Esophagus squamous epithelium (tissue), 5 donors: ENCODE measurements at places on chromosomes 3 and 15.

GRCh38 chr15:87944050-87944449 lies 312.5 kb downstream of the NTRK3 start:
- no peak for DNase-seq

DNA sequence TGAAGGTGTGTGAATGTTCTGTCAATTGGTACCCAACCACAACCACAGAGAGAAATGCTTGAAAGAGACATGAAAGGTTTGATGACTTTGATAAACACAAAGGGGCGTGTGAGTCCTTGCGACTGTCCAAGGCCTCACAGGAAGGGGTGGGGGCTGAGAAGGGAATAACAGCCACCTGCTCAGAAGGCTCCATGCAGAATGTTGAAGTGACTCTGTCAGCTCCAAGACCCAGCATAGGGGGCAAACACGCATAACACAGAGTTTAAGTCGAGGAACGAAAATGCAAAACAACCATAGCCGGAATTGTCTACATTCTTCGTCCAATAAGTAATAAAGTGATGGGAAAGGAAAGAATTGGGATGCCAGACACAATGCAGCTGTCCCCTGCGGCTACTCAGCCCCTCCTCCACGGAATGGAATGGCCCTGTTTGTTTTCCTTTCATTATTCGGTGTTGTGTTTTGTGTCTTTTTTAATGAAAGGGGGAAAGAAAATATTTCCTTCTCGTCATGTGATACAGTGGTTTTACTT lies 19.9 kb downstream of the TMEM212 start:
- no peak for DNase-seq

DNA sequence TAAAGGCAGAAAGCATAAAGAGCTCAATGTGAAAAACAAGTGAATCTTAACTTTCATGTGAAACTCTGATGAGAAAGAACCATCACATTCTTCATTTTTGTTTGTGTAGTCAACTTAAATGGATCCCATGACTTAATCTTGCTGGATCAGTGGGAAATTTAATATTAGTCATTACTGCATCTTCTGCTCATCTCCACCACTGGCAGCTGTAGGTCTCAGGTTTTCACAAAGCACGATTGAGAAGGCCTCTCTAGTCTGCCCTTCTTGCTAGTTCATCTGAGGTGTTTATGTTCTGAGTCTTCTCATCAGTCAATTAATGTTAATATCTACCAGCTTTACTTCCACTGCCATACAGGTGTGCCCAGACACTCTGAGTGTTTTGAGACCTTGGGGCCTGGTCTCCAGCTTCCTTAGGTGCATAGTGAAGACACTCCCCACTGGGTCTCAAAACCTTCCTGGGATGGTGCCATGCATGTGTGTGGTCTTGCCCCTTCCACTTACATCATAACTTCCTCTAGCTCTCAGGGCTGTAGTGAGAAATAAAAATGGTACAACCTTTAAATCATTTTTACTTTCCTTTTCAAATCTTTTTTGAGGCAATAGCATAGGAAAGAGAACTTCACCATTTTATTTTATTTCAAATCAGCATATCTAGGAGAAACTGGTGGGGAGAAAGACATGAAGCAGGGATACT lies 421.6 kb upstream of the CBLB start:
- DNase-seq, result no peak

GRCh38 chr15:66293419-66294156 lies at the start of gene DIS3L:
Gene DIS3L, plus strand, starts transcription at chr15:66293568. Its CDS starts 29 bp downstream, at chr15:66293597.
- DNase-seq, result no peak

- no peak for DNase-seq
Measured at GRCh38 chr3:56688191-56688590, 5.1 kb upstream of the TASOR start.
